ENCODE measurements at places on chromosomes 4 and X.

GRCh38 chr4:45475548-45475947 is 648.3 kb downstream of the GABRG1 start:
- DNase-seq: no peak

DNA sequence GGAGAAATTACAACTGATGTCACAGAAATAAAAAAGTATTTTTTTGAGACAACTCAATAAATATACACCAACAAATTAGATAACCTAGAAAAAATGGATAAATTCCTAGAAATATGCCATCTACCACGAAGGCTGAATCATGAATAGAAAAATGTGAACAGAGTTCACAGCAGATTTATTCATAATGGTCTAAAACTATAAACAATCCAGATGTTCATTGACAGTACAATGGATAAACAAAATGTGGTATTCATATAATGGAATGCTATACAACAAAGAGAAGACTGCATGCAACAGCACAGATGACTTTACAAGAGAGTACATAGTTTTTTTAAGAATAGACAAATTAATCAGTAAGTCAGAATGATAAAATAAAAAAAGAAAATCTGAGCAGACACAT is 55.2 kb downstream of the CLOCK start:
- DNase-seq: no peak

- no peak for DNase-seq
Measured at GRCh38 chr4:98514741-98515469, 143.5 kb downstream of the TSPAN5 start.

- no peak for DNase-seq
Measured at GRCh38 chr4:60737858-60738257, 462.3 kb upstream of the ADGRL3 start.

DNA sequence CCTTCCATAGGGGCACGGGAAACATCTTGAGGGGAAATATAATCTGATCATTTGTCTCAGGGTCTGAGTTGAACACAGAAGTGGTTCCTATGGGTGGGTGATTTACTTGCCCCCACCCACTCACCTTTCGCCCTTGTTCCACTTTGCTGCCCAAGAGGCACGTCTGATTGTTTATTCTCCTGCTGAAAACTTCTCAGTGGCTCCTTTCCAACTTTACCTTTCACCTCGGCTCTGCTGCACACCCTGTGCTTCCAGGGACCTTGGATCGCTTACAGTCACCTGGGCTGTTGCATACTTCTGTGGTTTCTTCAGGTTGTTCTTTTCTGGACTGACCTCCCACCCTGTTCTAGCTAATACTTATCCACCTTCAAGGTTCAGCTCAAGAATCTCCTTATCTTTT is 213.4 kb upstream of the JADE1 start:
- no peak for DNase-seq

DNA sequence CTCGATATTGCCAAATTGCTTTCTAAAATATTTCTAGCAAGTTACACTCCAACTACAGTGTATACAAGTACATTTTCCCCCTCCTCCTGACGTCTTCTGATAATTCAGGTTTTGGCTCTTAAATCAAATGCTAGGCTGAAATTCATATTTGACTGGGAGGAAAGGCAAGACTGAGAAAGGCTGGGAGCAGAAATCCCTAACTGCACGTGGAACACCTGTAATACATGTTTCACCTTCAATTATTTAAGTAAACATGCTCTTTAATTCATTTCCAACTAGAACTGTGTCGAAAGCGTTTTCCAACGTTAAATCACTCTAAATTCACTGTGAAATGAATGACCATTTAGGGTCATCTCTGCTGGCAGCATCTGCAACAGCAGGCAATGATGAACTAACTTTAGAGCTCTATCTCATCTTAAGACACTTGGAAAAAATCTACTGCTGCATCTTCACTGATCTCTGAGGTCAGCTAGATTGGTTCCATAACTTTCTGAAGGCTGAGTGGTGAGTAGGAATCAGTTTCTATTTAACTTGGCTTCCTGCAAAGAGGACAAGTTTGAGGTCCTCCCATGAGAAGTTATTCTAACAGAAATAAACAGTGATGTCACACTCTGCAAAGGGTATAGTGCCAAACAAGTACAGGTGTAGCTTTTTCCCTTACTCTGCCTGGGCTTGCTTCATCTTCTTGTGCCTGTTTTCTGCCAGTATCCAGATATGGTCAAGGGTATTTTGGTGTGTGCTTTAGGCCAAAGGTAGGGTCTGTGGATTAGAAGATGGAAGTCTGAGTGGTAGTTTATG is 144.3 kb upstream of the PAK3 start:
- no peak for DNase-seq

Measured in GM04504 (cell line).